Hematopoietic multipotent progenitor cell (in vitro differentiated cells): ENCODE measurements at places on chromosomes 5 and 9. TPM values are rescaled to one million over a fixed set of nuclear protein-coding genes. Genes with fewer than 3 reads are reported as not detected.
A peak's percentile ranks its signal among the peaks of the same experiment; 100 is the strongest.

GRCh38 chr9:20376731-20377375 is 245.4 kb downstream of the MLLT3 start:
- no peak for DNase-seq

DNA sequence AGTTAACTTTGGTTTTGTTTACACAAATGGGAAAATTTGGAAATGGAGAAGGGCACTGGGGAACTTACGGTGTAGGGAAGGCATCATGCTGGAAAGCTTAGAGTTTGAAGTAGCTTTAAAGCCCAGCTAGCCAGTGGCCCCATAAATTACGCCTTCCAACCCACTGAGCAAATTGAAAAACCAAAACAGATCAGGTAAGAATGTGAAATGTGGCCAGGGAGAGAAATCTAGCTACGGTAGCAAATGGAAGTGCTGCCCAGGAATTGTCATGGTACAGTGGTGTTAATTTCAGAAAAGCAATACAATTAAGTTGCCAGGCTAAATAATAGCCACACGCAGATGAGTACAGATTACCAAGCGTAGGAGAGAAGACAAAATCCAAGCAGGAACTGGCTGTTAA is 654.8 kb downstream of the PRELID2 start:
- DNase-seq = no peak

DNA sequence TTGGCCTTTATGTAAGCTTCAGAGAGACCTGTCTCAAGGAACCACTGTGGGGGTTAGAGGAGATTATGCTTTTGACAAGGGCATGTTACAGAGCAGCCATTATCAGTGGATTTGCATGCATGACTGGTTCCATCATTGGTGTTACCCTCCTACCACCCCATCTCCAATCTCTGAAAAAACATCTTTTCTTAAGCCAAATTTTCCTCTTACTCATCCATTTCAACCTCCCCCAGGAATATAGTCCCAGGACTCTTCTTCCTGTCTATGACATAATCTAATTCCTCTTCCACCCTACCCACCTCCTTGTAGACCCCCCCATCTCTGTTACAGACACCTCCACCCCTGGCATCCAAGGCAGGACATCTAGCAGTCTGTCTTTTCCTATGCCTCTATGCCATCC is 33.1 kb upstream of the ADRB2 start:
- no peak for DNase-seq

GRCh38 chr5:61256474-61256873 is 75.6 kb upstream of the ZSWIM6 start:
- no peak for DNase-seq

GRCh38 chr5:16721151-16722096 is 104.6 kb upstream of the RETREG1 start:
- DNase-seq = no peak

DNA sequence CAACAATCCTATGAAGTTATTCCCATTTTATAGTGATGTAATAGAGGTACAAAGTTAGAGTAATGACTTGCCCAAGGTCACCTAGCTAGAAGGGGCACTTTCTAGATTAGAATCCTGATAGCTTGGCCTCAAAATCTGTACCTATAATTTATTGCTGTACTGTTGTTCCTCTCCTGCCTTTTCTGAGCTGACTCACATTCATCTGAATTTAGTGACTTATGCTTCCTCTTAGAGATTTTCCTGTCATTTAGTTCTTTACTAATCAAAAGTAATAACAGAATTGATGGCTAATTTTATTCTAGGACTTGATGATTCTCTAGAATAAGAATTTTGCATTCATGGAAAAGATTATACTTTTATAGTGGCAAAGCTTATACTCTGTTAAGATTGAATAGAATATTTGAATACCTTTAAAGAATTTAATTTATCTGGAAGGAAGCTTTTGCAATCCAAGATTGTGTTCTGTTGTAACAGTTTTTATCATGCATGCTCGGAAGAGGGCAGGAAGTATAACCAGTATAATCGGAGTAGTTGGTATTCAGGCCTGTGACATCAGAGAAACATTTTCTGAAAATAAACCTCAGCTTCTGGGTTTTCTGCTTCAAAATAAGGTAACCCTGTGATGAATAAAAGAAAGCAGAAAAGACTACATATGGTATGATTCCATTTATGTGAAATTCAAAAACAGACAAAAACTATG is 21.3 kb downstream of the CYSTM1 start:
- DNase-seq = no peak

GRCh38 chr5:178428341-178429155 is 161.6 kb downstream of the COL23A1 start:
- no peak for DNase-seq

DNA sequence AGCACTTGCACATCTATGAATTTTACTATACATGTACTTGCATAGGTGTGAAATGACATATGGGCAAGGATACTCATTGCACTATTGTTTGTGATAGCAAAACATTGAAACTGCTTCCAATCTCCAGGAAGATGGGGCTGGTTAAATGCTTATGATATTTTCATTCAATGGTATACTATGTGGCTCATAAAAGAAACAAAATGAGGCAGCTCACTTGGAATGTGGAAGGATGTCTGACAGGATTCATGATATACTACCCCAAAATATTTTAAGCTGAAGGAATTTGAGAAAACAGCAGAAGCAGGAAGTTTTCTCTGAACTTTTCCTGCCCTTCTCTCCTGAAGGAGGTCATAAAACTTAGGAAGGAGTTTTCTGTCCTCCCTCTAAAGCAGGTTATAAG is 99.6 kb upstream of the CAST start:
- DNase-seq = no peak

- no peak for DNase-seq
Observed at GRCh38 chr9:84293001-84293798, 47.4 kb downstream of the SLC28A3 start.

GRCh38 chr5:166772770-166773169 is 1518.7 kb upstream of the WWC1 start:
- DNase-seq = no peak

DNA sequence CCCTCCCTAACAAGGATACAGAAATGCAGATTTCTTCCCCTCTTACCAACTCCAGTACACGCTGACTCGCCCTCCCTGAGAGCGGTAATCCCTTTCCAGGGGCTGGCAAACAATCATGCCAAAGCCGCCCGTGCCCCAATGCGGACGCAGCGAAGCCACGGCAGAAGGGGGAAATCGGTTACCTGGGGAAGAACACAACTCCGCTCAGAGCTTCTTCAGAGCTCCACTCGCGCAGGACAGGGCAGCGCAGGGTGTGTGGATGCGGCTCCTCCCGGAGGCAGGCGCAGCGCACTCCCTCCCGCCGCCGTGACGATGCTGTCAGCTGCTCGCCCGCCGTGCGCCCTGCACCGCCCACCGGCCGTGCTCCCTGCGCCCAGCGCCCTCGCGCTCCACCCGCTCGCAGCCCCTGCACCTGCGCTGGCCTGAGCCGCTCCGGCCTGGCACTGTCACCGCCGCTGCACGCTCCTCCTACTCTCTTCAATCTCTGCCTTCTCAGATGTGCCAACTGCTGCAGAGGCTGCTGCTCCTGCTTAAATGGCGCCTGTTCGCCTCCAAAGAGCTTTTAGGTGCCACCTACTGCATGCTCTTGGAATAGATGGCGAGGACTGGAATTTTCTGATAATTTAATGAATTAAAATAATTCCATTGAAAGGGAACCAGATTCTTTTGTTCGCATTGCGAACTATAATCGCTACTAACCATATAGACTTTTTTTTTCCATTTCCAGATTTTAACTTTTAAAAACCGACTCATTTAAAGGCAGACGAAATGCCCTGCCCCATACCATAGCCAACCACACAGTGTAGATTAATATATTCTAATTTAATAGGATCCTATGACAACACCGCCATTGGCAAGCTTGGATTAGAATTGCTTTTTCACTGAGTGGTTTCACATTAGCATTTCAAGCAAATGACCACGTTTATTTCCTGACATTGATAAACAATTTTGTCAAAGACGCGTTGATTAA is at the start of gene DIRAS2:
Gene DIRAS2 (minus strand): TSS at position 255 of the 970 bp plus-strand sequence. CDS start 28,997 bp downstream, outside the sequence.
- peak; percentile 22 for DNase-seq

DNA sequence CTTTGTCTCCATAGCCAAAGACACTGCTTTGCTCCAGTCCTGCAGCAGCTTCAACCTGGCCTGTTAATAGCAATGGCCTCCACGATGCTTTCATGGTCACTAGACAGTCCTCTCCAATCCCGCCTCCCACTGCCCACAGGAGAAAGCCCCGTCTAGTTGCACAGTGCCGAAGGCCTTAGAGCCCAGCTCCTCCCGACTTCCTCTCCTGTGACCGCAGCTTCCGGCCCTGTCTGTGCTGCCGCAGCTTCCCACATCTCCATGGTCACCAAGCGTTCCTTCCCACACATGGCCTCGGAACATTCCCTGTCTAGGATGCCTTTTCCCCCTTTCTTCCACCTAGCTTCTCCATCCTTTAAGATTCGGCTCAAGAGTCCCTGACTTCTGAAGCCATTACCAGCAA is 23.4 kb downstream of the PCA3 start:
- DNase-seq = no peak

GRCh38 chr5:124724357-124725039 is 21.9 kb downstream of the ZNF608 start:
- no peak for DNase-seq

CREB3 gene
- 25.0 TPM for total RNA-seq

CAVIN4 gene
- under 0.01 TPM for total RNA-seq

IL4 gene
- total RNA-seq = not detected

IL9 gene
- total RNA-seq = not detected

SPINK6 gene
- total RNA-seq = not detected
